ENCODE measurements at places on chromosomes 1 and 21.

GRCh38 chr1:90325168-90325567, 330.3 kb downstream of the ZNF326 start:
- no peak for DNase-seq

DNA sequence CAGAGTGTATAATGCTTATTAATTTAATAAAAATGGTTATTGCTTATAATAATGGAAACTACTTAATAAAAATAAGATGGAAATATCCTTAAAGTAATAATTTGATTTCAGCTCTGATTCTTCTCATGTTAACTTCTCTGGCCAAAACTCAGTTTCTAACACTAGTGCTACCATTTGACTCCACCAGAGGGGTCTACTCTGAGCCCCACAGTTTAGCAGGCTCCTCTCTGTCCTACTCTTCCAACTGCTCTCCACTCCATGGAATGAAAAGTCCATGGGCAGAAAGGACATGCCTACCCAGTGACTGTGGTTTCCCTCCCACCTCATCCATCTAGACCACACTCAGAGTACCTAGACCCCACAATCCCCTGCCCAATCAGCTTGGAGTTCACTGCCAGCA, 489.1 kb upstream of the CAMK1G start:
- no peak for DNase-seq

GRCh38 chr1:212070720-212071302, 35.3 kb downstream of the DTL start:
- DNase-seq = no peak

GRCh38 chr1:165468253-165468652, 23.3 kb upstream of the RXRG start:
- DNase-seq = no peak

DNA sequence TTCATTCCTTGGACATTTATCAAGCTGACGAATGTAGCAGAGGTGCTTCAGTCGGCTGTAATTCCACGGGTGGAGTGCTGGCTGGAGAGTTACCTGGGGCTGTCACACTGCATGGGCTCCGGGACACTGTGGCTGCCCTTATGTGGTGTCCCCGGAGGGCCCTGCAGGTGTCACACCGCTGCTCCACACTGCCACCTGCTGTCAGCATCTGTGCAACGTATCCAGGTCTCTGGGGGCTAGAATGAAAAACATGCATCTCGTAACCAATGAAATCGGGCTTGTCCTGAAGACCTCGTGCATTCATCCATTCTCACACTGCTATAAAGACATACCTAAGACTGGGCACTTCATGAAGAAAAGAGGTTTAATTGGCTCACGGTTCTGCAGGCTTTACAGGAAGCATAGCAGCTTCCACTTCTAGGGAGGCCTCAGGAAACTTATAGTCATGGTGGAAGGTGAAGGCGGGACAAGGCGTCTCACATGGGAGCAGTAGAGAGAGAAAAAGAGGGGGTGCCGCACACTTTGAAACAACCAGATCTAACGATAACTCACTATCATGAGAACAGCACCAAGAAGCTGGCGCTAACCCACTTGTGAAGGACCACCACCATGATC, 46.7 kb upstream of the PCBP3 start:
- DNase-seq = peak; percentile 78

DNA sequence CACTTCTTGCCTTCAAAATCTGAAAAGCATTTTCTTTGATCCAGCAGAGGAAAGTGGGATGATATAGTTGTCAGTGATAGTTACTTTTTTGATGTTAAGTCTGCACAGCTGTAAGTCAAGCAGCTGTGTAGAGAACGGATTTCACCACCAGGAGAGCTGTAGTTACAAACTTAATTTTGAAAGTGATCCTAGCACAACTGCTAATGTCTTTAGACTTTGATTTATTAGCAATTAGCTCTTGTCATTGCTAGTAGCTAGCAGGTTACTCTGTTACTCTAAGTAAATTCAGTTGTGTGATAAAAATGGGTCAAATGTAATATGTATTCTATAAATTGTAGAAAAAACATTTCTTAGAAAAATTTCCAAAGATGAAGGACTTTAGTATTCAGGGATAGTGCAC, 46.0 kb downstream of the ALG6 start:
- no peak for DNase-seq

DNA sequence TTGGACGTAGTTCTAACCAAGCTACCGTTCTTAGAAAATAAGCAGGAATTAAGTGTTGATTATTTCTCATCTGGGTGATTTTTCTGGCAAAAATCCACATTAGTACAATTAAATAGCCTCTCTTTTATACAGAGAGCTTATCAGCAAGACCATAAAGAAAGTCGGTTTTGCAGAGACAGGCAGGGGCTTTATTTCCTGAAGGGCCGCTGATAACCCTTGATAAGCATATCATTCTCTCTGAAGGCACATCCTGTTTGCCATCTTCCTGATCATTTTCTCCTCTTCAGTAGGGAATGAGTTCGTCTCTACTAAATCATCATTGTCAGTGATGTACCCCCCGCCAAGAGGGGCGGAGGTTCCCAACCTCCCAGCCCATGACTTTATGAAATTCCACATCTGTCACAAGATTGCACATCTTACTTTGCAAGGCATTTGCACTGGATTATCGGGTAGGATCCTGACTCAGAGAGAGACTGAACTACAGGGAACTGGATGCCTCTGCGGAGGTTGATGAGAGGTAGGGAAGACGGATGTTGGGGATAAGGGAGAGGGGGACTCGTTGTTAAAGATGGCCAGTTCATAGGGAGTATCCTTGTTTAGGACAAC, 115.7 kb downstream of the KCNJ6 start:
- DNase-seq = no peak

DNA sequence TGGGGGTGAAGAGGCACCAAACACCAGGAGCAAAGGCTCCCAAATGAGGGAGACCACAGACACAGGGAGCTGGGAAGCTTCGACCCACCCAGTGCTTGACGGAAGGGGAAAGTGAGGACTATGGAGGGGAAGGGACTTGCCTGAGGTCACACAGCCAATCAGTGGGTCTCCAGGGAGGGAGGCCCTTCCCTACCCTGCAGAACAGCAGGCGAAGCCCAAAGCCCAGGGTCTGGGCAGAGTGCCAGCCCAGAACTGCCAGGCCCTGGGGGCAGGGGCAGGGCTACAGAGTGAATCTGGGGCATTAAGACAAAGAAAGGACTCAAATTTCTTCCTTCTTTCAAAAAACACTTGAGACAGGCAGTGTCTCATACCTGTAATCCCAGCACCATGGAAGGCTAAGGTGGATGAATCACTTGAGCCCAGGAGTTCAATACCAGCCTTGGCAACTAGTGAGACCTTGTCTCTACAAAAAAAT, 45.5 kb upstream of the ECE1 start:
- DNase-seq = no peak

- DNase-seq = no peak
These were observed 594.2 kb upstream of the ADAMTS5 start for GRCh38 chr21:27561116-27561515.

GRCh38 chr1:181092056-181092455, 3.6 kb downstream of the IER5 start:
- DNase-seq = no peak

DNA sequence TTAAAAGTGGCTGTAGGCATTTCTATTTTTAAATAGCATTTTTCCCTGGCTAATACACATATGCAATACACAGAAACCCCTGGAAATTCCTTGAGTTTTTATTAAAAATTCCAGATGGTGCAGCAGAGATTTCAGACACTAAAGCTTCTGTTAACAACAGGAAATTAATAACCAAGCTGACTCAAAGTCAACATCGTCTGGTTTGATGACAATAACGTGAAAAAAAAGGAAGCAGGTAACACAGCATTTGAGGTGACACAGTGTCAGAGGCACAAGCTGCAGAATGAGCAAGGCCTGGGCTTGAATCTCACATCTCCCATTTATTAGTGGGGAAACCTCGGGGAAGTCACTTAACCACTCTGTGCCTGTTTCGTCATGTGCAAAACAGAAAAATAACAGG, 64.6 kb upstream of the GJB5 start:
- no peak for DNase-seq

DNA sequence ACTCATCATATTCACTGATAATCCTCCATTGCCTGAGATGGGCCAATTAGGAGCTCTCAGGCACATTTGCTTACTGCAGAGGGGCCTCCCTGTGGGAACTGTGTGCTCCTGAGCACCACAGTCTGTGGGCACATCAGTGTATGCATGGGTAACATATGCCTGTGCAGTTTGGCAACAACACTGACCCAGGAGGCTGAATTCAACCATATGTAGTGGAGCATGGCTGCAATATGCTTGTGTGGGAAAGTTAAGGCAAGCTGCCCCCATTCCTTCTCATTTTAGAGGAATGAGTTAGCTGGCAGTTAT, 11.8 kb upstream of the FMOD start:
- no peak for DNase-seq

DNA sequence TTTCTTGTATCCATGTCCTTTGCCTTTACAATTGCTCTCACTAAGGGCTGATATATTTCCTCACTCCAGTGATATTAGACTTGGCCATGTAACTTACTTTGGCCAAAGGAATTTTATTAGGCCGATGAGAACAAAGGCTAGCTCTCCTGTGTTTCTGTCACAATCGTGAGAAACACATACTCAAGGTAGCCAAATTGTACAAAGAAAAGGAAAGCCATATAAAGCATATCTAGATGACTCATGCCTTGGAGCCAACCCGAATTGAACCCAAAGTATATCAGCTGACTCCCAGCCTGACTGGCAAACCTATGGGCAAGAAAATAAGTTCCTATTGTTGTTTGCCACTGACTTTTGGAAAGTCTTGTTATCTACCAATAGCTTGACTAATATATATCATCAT, 371.7 kb upstream of the LRRC7 start:
- no peak for DNase-seq

- no peak for DNase-seq
These were observed 6.1 kb downstream of the WNT2B start for GRCh38 chr1:112514901-112515300.

DNA sequence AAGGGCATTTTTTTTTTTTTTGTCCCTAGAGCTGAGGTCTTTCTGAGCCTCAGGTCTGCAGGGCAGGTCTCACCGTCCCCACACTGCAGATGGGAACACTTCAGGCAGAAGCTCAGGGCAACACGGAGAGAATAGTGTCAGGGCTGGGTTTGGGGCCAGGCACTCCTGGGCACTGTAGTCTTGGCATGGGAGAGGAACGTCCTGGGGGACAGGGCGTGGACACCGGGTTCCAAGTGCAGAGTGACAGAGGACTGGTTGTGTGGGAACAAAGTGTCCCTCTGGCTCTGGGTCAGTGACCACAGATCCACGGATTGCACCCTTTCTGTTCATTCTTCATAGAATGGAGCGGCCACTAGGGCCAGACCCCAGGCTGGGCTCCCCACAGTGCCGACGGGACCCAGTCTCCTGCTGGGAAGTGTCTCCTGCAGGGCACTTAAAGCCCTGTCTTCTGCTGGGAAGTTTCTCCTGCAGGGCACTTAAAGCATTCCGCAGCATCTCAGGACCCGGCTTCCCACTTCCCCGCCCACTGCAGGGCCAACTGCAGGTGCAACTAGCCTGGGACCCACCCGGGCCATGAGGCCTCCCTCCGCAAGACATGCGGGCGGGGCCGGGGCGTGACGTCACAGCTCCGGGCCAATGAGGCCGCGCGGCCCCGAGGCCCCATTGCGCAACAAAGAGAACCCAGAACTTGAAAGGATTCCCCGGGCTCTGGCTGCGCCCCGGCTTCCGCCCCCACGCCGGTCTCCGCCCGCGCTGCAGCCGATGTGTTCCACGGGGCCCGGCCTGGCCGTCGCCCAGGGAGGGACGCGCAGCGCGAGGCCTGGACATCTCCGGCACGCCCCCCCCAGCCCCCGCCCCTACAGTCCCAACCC, 1.2 kb downstream of the GPR153 start:
- peak; percentile 61 for DNase-seq

GRCh38 chr1:226187019-226187322, 430 bp upstream of the ACBD3 start:
- no peak for DNase-seq

- no peak for DNase-seq
These were observed 35.7 kb upstream of the ZZZ3 start for GRCh38 chr1:77718181-77718580.

GRCh38 chr1:114232691-114233090, 79.0 kb upstream of the SYT6 start:
- no peak for DNase-seq

DNA sequence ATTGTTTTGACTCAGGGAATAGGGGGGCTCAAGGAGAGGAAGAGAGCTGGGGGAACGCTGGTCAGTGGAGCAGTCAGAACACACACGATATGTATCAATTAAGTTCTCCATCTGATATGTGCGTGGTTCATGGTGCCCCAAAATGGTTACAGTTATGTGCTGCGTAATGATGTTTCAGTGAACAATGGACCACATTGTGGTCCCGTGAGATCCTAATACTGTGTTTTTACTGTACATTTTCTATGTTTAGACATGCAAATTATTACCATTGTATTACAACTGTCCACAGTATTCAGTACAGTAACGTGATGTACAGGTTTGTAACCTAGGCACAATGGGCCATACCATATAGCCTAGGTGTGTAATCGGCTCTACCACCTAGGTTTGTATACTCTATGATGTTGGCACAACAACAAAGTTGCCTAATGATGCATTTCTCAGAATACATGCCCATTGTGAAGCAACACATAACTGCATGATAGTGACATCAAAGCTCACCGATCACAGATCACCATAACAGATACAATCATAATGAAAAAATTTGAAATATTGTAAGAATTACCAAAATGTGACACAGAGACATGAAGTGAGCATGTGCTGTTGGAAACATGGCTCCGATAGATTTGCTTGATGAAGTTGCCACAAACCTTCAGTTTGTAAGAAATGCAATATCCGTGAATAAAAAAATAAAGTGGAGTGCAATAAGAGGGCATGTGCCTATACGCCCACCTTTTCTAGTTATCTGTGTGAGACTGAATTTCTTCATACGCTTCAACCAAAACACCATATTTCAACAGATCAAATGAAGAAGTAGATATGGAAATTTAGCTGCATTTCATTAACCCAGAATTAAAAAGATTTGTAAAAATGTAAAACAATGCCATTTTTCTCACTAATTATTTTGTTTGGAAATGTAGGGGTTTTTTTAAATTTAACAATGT, 14.8 kb upstream of the TMEM54 start:
- no peak for DNase-seq

GRCh38 chr1:19505693-19506457, 20.5 kb upstream of the CAPZB start:
- no peak for DNase-seq

GRCh38 chr1:31583995-31584868, 7.9 kb downstream of the TINAGL1 start:
- DNase-seq = no peak

DNA sequence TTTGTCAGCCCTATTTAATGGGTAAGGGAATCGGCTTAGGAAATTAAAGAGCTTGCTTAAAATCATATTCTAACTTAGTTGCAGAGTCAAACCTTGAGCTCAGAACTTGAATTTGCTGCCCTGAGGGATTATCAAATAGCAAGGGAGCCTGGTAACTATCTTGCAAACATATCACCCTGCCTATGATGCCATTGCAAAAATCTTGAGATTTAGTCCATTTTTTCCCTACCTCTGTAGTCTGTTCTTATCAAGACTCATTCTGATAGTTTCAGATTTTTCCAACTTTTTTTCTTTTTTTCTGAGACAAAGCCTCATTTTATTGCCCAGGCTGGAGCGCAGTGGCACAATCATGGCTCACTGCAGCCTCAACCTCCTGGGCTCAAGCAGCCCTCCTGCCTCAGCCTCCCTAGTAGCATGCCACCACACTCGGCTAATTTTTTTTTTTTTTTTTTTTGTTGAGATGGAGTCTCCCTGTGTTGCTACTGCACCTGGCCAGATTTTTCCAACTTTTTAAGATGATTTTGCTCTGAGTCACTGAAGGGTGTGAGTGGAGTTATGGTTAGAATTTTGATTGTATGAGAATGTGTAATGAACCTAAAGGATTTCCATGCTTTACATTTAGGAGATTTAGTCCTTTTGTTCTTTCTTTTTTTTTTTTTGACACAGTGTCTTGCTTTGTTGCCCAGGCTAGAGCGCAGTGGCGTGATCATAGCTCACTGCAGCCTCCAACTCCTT, 12.2 kb downstream of the SARS1 start:
- DNase-seq = no peak
